ENCODE measurements at places on chromosomes 7 and 10. TPM values are rescaled to one million over a fixed set of nuclear protein-coding genes. Genes with fewer than 3 reads are reported as not detected.

Gene APBB1IP
- total RNA-seq: 1.4 TPM

Gene RNLS
- 10.0 TPM for total RNA-seq

Gene PDE6C
- not detected for total RNA-seq

Gene LRRD1
- not detected for total RNA-seq

All from esophagus mucosa (tissue), 1 donor.